ENCODE measurements at places on chromosomes 11 and 22. TPM values are rescaled to one million over a fixed set of nuclear protein-coding genes. Genes with fewer than 3 reads are reported as not detected.
A peak's percentile ranks its signal among the peaks of the same experiment; 100 is the strongest.

DNA sequence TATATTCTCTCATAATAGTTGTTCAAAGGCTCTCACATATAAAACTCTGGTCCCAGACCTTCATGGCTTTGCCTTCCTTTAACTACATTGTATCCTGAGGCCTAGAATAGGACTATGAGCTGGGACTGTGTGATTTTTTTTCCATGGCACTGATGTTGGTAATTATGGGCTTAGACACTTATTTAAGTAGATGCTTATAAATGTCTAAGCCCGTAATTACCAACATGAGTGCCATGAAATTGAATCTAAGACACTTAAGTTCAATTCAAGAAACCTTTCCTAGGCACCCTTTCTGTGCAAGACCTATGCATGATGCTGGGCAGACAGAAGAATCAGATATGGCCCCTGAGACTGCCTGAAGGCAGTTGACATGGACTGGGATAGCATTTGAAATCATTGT lies 63.0 kb downstream of the P4HA3 start:
- DNase-seq: no peak
- H3K4me1 ChIP-seq: no peaks in the 10 kb centered on the region
- H3K27ac ChIP-seq: no peak overlapping the region
- H3K36me3 ChIP-seq: peaks cover 53% of the 10 kb centered on the region
- no peaks in the 10 kb centered on the region for H3K27me3 ChIP-seq
- no peak overlapping the region for H3K4me3 ChIP-seq

DNA sequence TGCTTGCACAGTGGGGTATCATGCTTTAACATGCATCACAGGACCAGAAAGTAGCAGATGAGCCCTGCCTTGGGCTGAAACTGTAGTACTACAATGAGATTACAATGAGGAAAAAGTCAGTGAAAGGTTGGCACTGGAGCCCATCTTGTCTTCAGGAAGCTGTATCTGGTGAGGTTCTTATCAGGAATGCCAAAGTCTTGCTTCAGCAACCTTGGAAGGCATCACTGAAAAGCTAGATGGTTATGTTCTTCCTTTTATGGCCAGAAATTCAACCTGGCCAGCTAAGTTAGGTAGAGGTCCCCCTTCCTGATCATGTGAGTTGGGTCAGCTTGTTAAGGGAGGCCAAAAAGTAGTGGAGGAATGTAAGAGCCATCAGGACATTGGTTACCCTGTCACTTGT lies 254.0 kb upstream of the FAT3 start:
- DNase-seq: no peak
- H3K36me3 ChIP-seq: no peaks in the 10 kb centered on the region
- H3K4me1 ChIP-seq: no peaks in the 10 kb centered on the region
- no peaks in the 10 kb centered on the region for H3K27me3 ChIP-seq

GRCh38 chr11:6927030-6927617 lies 898 bp downstream of the ZNF215 start:
- no peak overlapping the region for H3K27ac ChIP-seq
- no peaks in the 10 kb centered on the region for H3K4me1 ChIP-seq
- peak overlapping the region; percentile 96 for H3K4me3 ChIP-seq

DNA sequence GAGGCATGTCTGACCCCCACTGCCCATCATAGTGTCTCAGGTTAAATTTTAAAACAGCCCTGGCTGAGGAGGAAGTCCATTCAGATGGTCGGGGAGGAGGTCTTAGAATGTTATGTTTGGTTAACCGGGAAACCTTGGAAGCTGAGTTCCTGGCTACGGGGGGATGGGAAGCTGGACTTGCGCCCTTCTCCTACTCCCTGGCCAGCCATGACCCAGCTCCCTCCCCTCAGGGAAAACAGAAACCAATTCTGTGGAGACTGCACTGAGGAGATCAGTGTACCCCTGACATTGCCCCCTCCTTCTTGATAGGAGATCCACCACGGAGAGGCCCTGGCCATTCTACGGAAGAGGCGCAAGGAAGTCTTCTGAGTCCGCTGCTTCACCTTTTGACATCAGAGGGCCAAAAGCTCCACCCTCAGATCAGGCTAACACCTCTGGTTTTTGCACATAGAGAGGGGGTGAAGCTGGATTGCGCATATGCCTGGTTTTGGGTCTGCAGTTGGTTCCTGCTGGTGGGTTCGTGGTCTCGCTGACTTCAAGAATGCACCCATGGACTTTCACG lies 2.7 kb upstream of the KRTAP5-9 start:
- H3K27me3 ChIP-seq: no peaks in the 10 kb centered on the region
- H3K36me3 ChIP-seq: peaks cover 5% of the 10 kb centered on the region
- no peak overlapping the region for H3K4me3 ChIP-seq
- no peaks in the 10 kb centered on the region for H3K4me1 ChIP-seq

DNA sequence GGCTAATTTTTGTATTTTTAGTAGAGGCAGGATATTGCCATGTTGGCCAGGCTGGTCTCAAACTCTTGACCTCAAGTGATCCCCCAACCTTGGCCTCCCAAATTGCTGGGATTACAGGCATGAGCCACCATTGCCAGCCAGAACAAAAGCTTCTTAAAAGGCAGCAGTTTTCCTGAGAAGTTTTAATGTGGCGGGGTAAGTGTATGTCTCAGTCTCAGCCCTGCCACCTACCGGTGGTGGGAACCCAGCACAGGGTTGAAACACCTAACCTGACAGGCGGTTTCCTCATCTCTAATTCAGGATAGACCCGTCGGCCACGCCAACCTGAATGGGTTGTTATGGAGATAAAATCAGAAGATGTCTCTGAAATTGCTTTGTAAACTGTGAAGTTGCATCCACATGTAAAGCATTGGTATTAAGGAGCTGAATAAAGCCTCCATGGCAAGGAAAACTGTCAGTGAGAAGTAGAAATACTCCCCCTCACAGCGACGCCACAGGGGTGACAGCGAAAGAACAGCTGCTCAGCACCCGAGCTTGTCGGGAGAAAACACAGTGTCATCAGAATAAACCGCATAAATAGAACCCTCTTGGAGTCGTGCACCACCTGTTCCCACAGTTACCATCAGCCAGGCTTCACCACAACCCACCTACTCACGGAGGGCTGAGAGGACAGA lies 165.9 kb upstream of the NCAM1 start:
- no peak overlapping the region for H3K4me3 ChIP-seq
- H3K27ac ChIP-seq: no peak overlapping the region
- peak; percentile 77 for DNase-seq
- peaks cover 11% of the 10 kb centered on the region for H3K4me1 ChIP-seq

CALCA gene
- total RNA-seq: 0.29 TPM

SYCE3 gene
- 0.85 TPM for total RNA-seq

- DNase-seq: peak; percentile 66
- H3K27me3 ChIP-seq: no peaks in the 10 kb centered on the region
- H3K36me3 ChIP-seq: no peaks in the 10 kb centered on the region
- no peak overlapping the region for H3K4me3 ChIP-seq
- H3K27ac ChIP-seq: no peak overlapping the region
These were observed 78.7 kb downstream of the PIWIL3 start for GRCh38 chr22:24695561-24696511.

BRSK2 gene
- 24.2 TPM for total RNA-seq

DNA sequence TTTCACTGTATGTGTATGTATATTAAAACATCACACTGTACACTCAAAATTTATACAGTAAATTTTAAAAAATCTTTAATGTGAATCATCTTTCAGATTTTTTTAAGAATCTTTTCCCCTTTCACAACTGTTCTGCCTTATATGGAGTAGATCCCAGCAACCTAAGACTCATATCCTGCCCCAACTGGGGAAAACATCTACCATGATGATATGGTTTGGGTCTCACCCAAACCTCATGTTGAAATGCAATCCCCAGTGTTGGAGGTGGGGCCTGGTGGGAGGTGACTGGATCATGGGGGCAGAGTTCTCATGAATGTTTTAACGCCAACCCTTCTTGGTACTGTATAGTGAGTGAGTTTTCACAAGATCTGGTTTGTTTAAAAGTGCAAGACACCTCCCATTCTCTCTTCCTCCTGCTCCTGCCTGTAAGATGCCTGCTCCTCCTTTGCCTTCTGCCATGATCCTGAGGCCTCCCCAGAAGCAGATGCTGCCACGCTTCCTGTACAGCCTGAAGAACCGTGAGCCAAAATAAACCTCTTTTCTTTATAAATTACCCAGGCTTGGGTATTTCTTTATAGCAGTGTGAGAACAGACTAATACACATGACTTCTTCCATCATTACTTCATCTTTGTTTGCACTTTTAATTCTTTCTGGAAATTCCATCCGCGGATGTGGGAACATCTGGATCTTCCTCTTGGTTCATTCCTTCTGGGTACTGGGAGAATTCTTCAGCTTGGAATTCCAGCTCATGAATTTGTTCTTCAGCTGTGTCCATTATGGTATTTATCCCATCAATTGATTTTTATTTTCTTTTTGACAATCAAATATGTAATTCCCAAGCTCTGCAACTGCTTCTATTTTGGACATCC lies 36.9 kb downstream of the LINC01488 start:
- no peak overlapping the region for H3K27ac ChIP-seq
- H3K27me3 ChIP-seq: no peaks in the 10 kb centered on the region
- peaks cover 11% of the 10 kb centered on the region for H3K4me1 ChIP-seq

- no peak overlapping the region for H3K4me3 ChIP-seq
- no peak overlapping the region for H3K27ac ChIP-seq
- H3K36me3 ChIP-seq: no peaks in the 10 kb centered on the region
- H3K4me1 ChIP-seq: no peaks in the 10 kb centered on the region
- DNase-seq: no peak
These were observed 64.0 kb upstream of the FIBIN start for GRCh38 chr11:26929806-26930517.

DNA sequence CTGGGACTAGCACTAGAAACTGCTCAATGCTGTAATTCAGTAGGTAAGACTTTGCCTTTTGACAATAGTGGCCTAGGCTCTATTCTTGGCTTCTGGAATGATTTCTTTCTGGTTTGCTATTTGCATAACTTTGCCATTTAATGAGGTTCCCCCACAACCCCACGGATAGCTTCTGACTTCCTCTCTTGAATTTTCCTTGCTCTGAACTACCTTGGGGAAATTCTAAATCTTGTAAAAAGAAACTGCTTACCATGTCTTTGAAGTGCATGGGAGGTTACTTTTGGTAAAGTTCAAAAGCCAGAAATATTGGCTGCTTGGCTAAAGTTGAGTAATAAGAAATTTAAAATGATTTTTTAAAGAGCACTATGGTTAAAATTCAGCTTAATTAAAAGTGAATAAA lies 35.3 kb downstream of the CARD18 start:
- no peak for DNase-seq
- H3K27me3 ChIP-seq: no peaks in the 10 kb centered on the region
- peaks cover 8% of the 10 kb centered on the region for H3K36me3 ChIP-seq
- peaks cover 2% of the 10 kb centered on the region for H3K4me1 ChIP-seq

DNA sequence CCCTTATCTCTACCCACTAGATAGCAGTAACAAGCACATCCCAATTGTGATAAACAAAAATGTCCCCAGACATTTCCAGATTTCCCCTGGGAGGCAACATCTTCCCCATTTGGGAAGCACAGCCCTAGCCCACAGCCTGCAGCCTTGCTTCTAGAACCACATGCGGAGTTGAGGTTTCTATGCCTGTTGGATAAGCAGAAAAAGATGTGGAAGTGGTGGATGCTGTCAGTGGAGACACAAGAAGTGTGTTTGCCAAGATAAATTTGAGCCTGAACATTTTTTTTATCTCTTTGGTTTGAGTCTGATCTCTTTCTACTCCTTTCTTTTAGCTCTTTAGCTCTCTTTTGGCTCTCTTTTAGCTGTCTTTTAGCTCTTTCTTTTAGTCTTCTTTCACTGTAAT lies 884.5 kb downstream of the NTM start:
- H3K4me3 ChIP-seq: no peak overlapping the region
- H3K27me3 ChIP-seq: no peaks in the 10 kb centered on the region
- H3K36me3 ChIP-seq: 0 out of 2 replicates have a peak, but pooled peaks cover 2% of the 10 kb centered on the region
- no peak overlapping the region for H3K27ac ChIP-seq
- DNase-seq: no peak

DNA sequence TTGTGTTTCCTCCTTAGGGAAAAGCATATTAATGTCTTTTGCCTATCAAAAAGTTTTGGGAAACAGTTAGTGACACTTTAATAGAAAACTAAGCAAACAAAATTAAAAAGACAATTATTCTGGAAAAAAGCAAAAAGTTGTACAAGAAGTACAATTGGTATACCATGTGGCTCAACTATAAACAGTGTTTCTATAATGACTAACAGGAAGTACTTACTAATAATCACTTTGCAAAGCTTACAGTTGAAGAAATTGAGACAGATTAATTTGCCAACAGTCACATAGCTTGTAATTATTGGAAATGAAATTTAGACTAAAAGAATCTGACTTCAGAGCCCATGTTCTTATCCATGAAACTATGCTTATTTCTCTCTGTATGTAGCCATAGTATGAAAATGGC lies 24.7 kb downstream of the PPME1 start:
- no peak overlapping the region for H3K27ac ChIP-seq
- no peak overlapping the region for H3K4me3 ChIP-seq
- DNase-seq: no peak
- H3K36me3 ChIP-seq: peaks cover 19% of the 10 kb centered on the region
- H3K27me3 ChIP-seq: no peaks in the 10 kb centered on the region

IL18 gene
- total RNA-seq: 0.31 TPM

LIPT2 gene
- total RNA-seq: 7.1 TPM
